GM23248 (cell line): ENCODE measurements at places on chromosomes 4 and X. TPM values are rescaled to one million over a fixed set of nuclear protein-coding genes. Genes with fewer than 3 reads are reported as not detected.

DNA sequence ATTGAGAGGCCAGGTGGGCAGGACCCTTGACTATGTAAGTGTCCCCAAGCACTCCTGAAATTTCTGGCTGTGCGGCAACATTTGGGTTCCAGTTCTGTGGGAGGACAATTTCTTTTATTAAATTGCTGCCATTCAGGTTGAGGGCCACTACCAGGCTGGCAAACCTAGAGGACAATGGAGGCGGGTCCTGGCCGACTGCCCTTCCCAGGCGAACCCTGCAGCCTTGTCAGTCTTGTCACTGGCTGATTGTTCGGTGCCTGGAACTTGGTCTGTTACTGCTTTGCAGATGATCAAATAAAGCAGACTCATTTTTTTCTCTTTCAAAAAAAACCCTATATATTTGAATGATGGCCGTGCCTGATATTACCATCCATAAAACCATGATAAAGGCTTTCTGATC is 6.6 kb upstream of the TMEM128 start:
- H3K27ac ChIP-seq, result no peak overlapping the region
- peaks cover 15% of the 10 kb centered on the region for H3K27me3 ChIP-seq
- H3K4me1 ChIP-seq, result no peaks in the 10 kb centered on the region
- H3K36me3 ChIP-seq, result no peaks in the 10 kb centered on the region
- no peak overlapping the region for H3K4me3 ChIP-seq
- no peak for DNase-seq

GRCh38 chrX:71637848-71638247 is 19.5 kb upstream of the CXCR3 start:
- peak overlapping the region; percentile 56 for H3K27ac ChIP-seq
- H3K4me1 ChIP-seq, result peaks cover 9% of the 10 kb centered on the region; the same call in 1 of the 2 replicates
- DNase-seq, result peak; percentile 68
- no peaks in the 10 kb centered on the region for H3K27me3 ChIP-seq
- no peaks in the 10 kb centered on the region for H3K36me3 ChIP-seq

DNA sequence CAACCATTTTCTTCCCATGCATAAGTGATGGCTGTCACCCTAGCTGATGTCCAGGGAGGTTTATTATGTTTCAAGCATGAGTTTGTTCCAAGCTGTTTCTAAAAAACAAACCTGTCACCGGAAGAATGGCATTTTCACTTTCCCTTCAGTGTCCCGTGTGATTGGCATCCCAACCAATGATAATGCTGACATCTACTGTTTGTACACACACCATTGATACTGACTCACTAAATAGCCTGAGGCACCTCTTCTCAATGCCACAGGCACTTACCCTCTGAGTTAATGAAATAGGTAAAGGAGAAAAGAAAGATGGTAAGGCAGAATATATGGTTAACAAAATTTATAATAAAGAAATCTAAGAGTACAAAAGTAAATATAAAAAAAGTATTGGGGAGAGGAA is 23.1 kb upstream of the VCX2 start:
- no peak overlapping the region for H3K27ac ChIP-seq
- no peak overlapping the region for H3K4me3 ChIP-seq
- no peak for DNase-seq
- no peaks in the 10 kb centered on the region for H3K36me3 ChIP-seq
- H3K4me1 ChIP-seq, result no peaks in the 10 kb centered on the region
- no peaks in the 10 kb centered on the region for H3K27me3 ChIP-seq

- no peaks in the 10 kb centered on the region for H3K4me1 ChIP-seq
- H3K27ac ChIP-seq, result no peak overlapping the region
- no peak overlapping the region for H3K4me3 ChIP-seq
- no peaks in the 10 kb centered on the region for H3K27me3 ChIP-seq
- no peak for DNase-seq
Measured at GRCh38 chr4:1022051-1022738, 10.8 kb downstream of the FGFRL1 start.

DNA sequence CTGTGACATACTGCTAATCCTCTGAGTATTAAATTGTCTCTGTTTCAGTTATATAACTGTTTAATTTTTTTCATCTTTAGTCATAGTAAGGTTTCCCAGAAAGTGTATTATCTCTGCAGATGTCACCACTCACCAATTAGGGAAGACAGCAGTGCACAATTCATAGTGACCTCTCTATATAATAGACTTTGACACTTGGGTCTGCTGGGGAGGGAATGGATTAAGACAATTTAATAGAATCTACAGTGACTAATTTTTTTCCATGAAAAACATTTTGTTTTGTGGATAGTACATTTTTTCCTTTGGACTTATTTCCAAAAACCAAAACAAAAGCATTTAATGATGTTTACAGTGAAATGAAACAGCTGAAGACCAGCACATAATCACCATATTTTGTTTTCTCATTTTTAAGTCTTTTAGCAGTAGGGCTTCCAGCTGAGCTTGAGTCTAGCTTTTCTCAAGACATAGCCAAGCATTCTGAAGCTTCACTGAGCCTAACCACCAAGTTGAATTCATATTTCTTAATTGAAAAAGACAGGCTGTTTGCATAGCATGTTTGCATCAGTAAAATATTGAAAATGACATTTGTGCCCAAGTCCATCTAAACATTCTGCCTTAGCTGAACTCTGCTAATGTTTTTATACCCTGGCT is 69.5 kb downstream of the PCDH19 start:
- no peaks in the 10 kb centered on the region for H3K4me1 ChIP-seq
- H3K4me3 ChIP-seq, result no peak overlapping the region
- no peak overlapping the region for H3K27ac ChIP-seq
- no peaks in the 10 kb centered on the region for H3K27me3 ChIP-seq

DNA sequence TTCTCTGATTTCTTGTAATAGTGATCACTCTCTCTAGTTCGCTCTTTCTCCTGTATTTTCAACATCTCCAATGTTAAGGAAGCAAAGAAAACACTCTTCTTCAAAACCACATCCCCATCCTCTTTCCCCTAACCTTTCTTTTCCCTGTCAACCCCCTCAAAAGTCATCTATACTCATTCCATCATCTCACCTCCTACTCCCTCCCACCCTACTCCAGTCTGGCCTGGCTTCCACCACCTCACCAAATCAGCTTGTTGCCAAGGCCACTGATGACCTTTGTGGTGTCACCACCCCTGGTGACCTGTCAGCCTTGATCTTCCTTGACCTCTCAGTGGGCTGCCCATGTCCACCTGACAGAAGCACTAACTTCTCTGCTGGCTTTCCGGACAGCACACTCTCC is 2.3 kb downstream of the FAM3A start:
- no peak overlapping the region for H3K4me3 ChIP-seq
- no peak for DNase-seq
- no peaks in the 10 kb centered on the region for H3K36me3 ChIP-seq
- H3K27me3 ChIP-seq, result no peaks in the 10 kb centered on the region
- H3K4me1 ChIP-seq, result no peaks in the 10 kb centered on the region
- H3K27ac ChIP-seq, result no peak overlapping the region

DNA sequence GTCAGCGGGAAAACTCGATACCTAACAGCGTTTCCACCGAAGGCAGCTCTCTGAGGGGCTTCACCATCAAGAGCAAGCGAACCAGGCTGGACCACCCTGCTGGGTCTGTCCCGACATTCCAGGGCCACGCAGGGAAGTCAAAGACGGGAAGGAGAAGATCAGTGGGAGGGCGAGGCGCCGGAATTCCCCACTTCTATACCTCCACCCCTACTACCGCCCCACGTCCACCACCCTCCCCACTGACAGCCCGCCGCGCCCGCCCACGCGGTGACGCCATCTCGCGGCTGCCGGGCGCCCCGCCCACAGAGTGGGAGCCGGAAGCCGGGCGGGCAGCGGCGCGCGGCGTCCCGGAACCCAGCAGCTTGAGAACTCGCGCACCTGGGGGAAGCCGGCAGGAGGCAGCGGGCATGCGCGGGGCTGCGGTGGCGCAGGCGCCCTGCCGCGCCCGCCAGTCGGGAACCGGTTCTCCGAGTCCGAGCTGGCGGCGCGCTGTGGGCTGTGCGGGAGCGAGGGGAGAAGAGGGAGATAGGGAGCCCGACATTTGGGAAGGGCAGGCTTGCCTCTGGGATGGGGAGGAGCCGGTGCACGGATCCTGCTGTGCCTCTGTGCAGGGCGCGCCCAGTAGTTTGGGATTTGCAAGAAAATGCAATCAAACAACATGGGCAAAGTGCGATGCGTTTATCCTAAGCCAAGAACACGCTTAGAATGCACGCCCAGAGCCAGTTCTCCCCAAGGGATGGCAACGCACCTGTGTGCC is 3.2 kb upstream of the STIM2 start:
- H3K4me1 ChIP-seq, result peaks cover 22% of the 10 kb centered on the region
- no peaks in the 10 kb centered on the region for H3K27me3 ChIP-seq
- DNase-seq, result peak; percentile 91
- peak overlapping the region; percentile 77 for H3K4me3 ChIP-seq
- peak overlapping the region; percentile 14 for H3K27ac ChIP-seq

ASB11 gene
- not detected in 2 replicates for total RNA-seq

DNA sequence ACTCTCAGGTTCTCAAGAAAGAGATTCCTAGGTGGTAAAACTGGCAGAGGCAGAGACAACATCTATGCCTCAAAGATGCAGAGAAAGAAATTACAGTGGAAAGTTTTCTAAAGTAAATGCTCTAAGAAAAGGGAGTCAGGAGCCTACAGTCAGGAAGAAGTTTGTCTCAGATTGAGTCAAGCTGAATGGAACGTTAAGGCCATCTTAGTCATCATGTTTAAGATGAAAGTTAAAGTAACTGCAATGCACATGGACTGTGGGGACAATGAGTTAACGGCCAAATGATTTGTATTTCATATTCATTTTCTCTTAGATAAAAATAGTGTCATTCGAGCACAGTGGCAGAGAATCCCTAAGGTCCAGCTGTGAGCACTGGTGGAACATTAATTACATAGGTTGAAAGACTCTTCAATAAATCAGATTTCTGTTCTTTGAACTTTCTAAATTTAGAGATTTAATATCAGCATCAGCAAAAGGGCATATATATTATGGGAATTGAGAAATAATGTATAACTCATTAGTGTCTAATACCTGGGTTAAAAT is 384.6 kb downstream of the DTHD1 start:
- H3K27ac ChIP-seq, result no peak overlapping the region
- H3K36me3 ChIP-seq, result no peaks in the 10 kb centered on the region
- no peaks in the 10 kb centered on the region for H3K27me3 ChIP-seq
- no peak overlapping the region for H3K4me3 ChIP-seq
- no peaks in the 10 kb centered on the region for H3K4me1 ChIP-seq

DNA sequence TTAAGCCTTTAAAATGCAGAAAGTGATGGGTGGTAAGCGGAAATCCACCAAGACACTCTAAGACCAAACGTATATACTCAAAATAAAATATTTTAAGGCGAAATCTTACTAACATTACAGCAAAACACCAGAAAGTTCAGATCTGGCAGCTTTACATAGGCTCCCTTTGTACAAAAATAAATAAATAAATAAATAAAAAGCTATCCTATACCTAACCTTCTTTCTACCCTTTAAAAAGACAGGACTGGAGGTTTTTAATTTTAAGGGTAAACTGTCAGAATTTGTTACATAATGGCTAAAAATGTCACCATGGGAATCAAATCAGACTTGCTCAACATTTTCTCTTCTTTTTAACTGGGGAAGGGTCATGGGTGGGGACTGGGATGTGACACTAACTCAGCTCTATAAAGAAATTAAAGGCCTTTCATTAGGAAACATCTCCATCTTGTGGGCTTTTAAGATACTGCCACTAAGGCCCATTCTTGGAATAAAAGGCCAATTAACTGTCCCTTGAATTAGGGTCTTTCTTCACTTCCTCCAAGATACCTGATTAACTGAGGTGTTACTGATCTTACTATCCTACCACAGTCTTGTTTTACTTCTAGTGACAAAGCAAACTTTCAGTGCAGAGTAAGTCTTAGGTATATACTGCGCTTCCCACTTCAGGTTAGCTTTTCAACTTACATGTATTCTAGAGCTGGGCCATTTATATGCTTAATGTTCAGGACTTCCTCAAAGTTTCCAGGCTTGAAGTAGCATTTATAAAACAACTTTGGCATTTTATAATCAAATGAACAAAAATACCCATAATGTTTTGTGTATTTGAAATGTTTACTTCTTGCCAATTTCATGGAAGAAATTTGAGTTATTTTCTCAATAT is 13.3 kb downstream of the HNRNPD start:
- 0 out of 2 replicates have a peak overlapping the region, but pooled peaks have one; percentile 20 for H3K27ac ChIP-seq
- no peak overlapping the region for H3K4me3 ChIP-seq
- no peaks in the 10 kb centered on the region for H3K27me3 ChIP-seq
- DNase-seq, result peak; percentile 61
- H3K36me3 ChIP-seq, result peaks cover 39% of the 10 kb centered on the region

DNA sequence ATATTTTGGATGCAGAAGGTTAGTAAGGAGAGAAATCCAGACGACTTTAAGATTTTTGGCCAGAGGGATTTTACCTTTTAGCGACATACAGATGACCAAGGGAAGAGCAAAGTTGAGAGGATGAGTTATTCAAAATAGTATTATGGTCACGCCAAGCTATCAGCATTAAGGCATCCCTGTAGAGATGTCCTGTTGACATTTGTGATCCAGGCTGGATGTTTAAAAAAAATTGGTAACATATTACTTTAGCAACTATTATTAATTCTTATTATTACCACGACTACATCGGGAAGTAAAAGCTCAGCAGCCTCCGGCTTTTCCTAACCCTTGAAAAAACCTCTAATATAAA is 562 bp upstream of the OSTC start:
- H3K27ac ChIP-seq, result peak overlapping the region; percentile 92

DNA sequence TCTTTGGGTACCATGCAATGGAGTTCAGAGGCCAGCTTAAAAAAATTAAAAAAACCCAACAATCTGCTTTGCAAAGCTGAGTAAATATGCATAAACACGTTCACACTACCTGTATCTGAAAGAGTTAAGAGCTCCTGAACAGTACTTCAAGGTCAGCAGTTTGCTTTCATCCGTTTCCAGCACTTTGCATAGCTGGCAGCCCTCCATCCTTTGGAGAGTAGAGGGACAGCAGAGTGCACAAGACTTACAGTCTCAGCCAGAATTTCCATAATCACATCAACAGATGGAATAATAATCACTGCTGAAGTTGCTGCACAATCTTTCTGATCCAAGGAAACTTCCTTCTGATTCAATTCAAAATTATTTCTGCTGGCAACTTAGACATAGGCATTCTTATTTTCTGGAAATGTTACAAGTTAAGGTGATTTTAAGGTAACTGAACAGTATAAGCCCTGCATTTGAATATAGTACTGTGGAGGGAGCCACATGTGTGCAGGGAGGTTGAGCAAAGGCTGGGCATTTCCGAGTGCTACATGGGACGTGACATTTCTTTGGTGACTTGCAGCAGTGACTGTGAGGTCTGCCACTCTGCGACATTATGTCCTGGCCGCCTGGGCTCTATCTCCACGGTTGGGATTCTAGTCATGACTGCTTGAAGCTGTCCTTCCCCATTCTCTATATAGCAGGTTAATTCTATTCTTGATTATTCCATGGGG is 73.5 kb upstream of the EMCN start:
- H3K4me1 ChIP-seq, result no peaks in the 10 kb centered on the region
- no peak overlapping the region for H3K27ac ChIP-seq
- H3K4me3 ChIP-seq, result no peak overlapping the region

DNA sequence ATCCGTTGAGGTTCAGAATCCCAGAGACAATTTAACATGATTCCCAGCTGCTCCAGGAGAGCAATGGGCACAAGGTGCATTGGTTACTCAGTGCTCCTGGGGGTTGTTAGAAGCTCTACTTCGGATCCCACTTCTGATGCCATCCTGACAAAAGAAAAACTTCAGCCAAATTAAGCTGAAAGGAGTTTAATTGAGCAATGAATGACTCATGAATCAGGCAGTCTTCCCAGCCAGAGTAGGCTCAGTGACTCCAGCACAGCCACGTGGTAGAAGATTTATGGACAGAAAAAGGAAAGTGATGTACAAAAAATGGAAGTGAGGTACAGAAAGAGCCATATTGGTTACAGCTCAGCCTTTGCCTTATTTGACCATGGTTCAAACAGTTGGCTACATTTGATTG is 95.7 kb downstream of the PWWP3B start:
- no peak overlapping the region for H3K27ac ChIP-seq
- no peaks in the 10 kb centered on the region for H3K36me3 ChIP-seq
- no peak for DNase-seq
- no peak overlapping the region for H3K4me3 ChIP-seq

SLC25A14 gene
- 9.9 and 13.2 TPM in 2 replicates for total RNA-seq

CACNA1F gene
- not detected in 2 replicates for total RNA-seq
